Amniotic stem cell (primary cell): ENCODE measurements at places on chromosomes 12 and 14.
A peak's percentile ranks its signal among the peaks of the same experiment; 100 is the strongest.

DNA sequence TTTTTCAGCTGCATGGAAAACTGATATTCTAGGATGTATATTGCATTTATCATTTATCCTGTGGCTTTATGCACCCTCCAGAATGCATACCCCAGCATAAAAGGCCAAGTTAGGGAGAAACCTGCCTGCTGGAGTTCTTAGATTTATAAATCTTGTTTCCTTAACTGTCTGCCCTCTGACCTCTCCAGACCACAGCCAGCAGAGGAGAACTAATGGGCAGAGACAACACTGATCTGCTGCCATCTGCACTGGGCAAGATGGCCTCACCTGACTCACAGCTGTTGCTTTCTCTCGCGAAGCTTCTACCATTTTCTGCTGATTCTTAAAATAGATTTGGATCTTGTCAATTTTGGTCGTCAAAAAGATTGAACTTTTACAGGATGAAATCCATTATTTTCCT lies 65.8 kb downstream of the PPP2R5C start:
- DNase-seq = no peak

GRCh38 chr12:82567688-82568087 lies 119.0 kb upstream of the TMTC2 start:
- no peak for DNase-seq

DNA sequence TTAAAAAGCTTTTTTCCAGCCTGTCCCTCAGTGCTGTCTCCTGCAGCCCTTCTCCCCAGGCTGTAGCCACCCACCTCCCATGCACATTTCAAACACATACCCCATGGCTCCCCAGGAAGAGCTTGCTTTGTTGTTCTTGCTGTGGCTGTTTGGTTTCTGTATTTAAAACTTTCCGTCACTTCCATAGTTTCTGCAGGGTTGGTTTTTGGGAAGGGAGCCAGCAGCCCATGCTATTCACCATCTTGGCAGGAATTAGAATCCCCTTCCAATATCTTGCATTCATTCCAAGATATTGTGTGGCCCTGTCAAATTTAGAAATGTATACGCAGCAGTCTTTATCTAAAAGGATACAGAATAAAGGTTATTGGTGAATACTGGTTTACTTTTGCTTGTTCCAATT lies 29.6 kb downstream of the CFAP251 start:
- DNase-seq = no peak

- no peak for DNase-seq
Measured at GRCh38 chr14:59126714-59127436, 61.6 kb upstream of the DAAM1 start.

GRCh38 chr12:32756476-32757066 lies 874 bp upstream of the YARS2 start:
- DNase-seq = no peak

GRCh38 chr14:103886304-103887169 lies 39.2 kb upstream of the PPP1R13B start:
- no peak for DNase-seq

DNA sequence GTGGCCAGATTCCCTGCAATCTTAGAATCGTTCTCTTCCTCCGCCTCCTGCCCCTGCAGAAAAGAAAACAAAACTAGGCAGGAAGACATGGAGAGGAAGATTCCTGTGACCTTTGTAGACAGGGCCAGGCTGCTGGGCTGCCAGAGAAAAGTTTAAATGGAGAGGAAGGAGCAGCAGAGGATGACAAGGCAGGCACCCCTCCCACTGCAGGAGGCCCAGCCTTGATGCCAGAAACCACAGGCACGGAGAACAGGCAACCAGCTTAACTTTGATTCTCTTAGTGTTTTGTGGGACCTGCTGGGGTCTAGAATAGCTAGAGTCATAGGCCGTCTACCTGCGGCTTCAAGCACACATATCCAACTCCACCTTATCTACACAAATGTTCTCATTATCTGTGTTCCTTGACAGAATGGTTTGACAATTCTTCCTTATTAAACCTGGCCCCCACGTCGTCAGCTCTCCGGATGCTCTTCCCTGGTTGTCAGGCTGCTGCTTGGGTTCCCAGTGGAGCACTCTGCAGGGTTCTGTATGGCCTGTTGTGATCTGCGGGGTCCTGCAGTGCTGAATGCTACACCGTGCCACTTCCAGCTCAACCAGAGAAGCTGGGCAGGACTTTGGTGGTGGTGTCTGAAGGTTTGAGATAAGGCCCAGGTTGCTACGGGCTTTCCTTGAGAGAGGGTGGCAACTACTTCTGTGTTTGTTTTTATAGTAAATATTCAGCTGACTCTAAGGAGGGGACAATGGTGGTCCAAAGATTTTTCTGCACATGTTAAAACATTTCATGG lies 609.5 kb downstream of the AACS start:
- no peak for DNase-seq

DNA sequence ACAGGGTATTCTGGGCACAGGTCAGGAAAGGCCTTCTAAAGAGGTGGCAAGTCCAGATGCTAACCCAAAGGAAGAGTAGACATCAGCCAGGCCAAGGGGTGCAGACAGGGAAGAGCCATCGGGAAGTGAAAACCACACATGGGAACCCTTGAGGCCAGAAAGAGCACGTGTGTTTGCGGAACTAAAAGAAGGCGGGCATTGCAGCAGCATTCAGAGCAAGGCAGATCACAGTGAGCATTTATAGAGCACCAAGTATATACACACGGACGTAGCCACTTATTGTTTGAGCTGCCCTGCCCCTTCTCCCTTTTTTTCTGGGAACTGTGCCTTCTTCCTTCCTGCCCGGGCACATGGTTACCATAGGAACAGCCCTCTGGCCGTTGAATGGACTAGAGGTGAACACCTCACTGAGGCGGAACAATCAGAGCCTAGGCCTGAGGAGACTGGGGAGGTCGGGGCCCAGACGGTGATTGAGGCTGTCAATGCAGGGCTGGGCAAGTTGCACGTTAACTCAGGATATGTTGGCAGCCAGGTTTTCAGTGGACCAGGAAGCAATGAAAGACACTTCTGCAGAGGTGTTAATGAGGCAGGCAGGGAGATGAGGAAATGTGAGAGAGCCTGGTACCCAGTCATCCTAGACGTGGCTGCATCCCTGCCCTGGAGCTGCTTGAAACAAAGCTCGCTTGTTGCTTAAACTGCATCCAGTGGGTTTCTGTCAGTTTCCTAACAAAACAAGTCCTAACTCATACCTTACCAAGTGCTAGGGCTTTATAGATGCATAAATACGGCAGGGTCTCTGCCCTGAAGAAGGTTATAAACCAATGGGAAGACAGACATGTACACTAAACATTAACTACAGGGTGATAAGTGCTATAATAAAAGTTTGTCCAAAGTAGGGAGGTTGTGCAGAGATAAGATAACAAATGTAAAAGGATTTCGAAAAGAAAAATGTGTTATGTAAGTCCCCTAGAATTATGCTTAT lies 34.2 kb downstream of the MOAP1 start:
- DNase-seq = no peak

- no peak for DNase-seq
Measured at GRCh38 chr14:61489512-61489911, 168.1 kb downstream of the PRKCH start.

DNA sequence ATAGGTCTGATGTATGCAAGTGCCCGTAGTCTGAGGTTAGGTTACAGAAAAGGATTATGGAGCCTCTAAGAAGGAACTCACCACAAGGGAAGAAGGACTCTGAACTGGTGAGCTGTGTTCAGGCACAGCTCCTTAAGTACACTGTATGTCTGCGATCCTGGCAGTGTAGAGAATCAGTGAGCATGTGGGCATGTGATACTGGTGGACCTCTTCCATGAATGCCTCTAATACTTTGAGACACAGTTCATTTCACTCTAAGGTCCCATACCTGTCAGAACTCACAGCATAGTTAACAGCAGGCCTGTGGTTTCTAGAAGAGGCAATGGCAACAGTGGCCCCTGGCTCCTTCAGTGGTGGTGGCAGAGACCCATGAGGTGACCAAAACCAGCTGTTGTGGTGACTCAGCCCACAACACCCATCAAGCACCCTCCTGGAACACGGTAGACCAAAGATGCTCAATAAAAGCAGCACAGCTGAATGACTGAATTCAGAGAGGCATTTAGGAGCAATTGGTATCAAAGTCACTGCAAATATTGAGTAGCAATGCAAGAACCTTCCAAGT lies 6.9 kb upstream of the OR6J1 start:
- DNase-seq = no peak

- no peak for DNase-seq
Measured at GRCh38 chr12:20463913-20464524, 95.7 kb downstream of the PDE3A start.

- no peak for DNase-seq
Measured at GRCh38 chr14:72599579-72600470, 294.1 kb downstream of the DPF3 start.

DNA sequence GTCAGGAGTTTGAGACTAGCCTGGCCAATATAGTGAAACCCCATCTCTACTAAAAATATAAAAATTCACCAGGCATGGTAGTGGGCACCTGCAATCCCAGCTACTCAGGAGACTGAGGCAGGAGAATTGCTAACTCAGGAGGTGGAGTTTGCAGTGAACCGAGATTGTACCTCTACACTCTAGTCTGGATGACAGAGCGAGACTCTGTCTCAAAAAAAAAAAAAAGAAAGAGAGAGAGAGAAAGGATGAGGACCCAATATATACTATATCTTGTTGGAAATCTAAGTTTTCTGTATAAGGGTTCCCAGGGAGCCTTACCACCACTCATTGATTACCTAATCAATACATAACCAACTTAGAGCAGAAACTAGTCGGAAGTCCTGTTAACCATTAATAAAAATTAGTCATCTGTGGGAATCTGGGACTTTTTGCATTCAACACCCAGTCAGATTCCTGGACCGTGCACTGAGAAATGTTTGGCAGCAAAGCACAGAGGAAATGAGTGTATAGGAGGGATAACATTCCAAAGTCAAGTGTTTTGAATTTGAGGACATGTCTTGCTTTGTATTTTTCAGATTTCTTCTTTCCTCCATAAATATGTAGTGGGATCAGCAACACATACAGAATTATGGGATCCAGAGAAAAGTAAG lies 44.8 kb upstream of the NR2C1 start:
- DNase-seq = peak; percentile 58

DNA sequence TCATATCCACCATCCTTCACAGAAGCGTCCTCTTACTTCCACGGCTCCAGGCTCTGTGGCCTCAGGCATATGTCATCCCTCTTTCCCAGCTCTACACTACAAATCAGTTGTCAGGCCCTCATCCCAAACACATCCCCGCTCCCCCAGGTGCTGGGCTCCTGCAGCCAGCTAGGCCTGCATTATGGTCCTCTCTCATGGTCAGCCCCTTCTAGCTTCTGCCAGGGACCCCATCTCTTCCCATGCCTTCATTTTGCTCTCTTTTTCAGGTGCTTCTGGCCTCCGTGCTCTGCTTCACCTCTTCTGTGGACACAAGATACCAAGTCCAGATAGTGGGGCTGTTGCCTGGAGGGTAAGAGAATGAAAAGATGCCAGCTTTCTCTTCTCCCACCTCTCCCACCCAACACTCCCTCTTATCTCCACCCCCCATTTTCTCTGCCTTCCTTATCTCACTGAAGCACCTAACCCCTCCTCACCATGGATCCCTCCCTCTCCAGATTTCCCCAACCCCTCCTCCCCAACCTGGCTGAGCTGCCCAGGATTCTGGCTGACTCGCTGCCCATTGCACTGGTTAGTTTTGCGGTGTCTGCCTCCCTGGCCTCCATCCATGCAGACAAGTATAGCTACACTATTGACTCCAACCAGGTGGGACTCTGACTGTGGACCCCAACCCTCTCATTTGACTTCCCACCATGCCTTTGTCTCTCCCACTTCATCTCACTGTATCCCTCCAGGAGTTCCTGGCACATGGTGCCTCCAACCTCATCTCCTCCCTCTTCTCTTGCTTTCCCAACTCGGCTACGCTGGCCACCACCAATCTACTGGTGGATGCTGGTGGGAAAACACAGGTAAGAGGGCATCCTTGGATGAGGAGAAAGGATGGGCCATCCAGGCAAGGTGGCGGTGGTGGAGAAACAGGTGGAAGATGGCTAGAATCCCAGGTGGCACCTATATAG lies 10.4 kb downstream of the B4GALNT1 start:
- no peak for DNase-seq

DNA sequence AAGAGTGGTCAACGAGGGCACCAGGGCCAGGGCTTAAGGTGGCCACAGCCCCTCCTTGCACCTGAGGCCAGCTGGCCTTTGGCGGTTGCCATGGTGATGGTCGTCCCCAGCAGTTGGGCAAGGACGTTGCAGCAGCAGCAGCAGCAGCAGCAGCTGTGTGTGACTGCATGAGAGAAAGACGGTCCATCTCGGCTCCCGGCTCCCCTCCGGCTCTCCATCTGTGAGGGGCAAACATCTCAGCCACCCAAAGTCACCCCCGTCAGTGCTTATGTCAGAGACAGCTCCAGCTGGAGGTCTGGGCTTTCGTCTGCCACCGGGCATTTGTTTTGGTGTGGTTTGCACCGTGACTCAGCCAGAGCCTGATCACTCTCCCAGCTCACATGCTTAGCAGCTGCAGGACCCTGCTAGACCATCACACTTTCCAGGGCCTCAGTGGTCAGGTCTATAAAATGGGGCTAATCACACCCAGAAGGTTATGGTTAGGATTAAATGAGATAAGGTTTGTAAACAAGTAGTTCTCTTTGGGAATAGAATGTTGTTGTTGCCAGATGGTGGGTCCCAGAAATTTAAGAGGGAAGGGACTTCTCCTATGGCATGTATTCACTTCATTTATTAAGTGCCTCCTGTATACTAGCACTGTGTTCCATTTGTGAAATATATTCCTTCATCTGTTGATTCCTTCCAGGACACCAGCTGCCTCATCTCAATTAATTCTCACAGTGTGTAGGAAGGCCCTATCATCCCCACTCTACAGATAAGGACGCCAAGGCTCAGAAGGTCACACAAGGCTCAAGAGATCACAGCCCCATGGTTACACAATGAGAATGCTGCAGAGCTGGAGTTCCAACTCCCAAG lies 212.6 kb upstream of the LHX5 start:
- DNase-seq = no peak

DNA sequence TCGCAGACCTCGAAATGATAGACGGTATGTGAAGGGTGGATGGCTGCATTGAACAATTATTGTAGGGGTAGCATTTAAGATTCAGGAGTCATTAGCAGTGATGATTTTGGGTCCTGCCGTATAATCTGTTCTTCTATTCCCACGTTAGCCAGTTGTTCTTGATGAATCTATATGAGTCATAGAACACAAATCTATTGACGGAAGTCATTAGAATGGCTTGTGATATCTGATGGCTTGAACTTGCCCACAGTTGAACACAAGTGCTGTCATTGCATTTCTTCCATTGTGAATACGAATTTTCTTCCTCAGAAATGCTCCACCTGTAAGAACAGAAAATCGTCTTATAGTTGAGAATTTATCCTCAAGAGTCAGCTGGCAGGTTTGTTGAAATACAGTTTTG lies 1.9 kb downstream of the SRSF5 start:
- DNase-seq = no peak

DNA sequence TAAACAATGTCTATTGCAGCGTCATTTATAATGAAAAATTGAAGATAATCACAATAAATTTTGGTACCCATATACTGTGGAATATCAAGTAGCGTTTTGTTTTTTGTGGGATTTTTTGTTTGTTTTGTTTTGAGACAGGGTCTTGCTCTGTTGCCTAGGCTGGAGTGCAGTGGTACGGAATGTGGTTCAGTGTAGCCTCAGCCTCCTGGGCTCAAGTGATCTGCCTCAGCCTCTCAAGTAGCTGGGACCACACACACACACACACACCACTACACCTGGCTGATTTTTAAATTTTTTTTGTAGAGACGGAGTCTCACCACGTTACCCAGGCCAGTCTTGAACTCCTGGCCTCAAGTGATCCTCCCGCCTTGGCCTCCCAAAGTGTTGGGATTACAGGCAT lies 6.6 kb downstream of the ZNF664 start:
- no peak for DNase-seq
